ENCODE measurements at places on chromosomes 11 and 22. TPM values are rescaled to one million over a fixed set of nuclear protein-coding genes. Genes with fewer than 3 reads are reported as not detected.

Gene CSF2RB
- polyA plus RNA-seq = 0.09 TPM

Gene XKR3
- not detected for polyA plus RNA-seq

Gene POU2AF2
- polyA plus RNA-seq = not detected

Gene MIAT
- polyA plus RNA-seq = 3.9 TPM

Gene SLC29A2
- 1.9 TPM for polyA plus RNA-seq

Gene OR4C3
- polyA plus RNA-seq = not detected

Gene BDNF
- not detected for polyA plus RNA-seq

Gene OR10D3
- not detected for polyA plus RNA-seq

Gene TMEM258
- polyA plus RNA-seq = 258 TPM

Gene MYO7A
- 0.06 TPM for polyA plus RNA-seq

Gene PRRG4
- polyA plus RNA-seq = not detected

Gene C11orf97
- polyA plus RNA-seq = not detected

Gene SERPIND1
- polyA plus RNA-seq = 0.32 TPM

Gene ZNF214
- polyA plus RNA-seq = not detected

Gene RFPL2
- 1.9 TPM for polyA plus RNA-seq

Gene DNAL4
- polyA plus RNA-seq = 12.3 TPM

Gene OR4A5
- polyA plus RNA-seq = not detected

Gene MN1
- not detected for polyA plus RNA-seq

Gene OTOG
- not detected for polyA plus RNA-seq

Gene TRIM49
- not detected for polyA plus RNA-seq

Gene ARSA
- polyA plus RNA-seq = 10.6 TPM

Gene SLC15A3
- polyA plus RNA-seq = not detected

Gene KRTAP5-1
- not detected for polyA plus RNA-seq
